ENCODE measurements at places on chromosomes 16 and 17.
A peak's percentile ranks its signal among the peaks of the same experiment; 100 is the strongest.

DNA sequence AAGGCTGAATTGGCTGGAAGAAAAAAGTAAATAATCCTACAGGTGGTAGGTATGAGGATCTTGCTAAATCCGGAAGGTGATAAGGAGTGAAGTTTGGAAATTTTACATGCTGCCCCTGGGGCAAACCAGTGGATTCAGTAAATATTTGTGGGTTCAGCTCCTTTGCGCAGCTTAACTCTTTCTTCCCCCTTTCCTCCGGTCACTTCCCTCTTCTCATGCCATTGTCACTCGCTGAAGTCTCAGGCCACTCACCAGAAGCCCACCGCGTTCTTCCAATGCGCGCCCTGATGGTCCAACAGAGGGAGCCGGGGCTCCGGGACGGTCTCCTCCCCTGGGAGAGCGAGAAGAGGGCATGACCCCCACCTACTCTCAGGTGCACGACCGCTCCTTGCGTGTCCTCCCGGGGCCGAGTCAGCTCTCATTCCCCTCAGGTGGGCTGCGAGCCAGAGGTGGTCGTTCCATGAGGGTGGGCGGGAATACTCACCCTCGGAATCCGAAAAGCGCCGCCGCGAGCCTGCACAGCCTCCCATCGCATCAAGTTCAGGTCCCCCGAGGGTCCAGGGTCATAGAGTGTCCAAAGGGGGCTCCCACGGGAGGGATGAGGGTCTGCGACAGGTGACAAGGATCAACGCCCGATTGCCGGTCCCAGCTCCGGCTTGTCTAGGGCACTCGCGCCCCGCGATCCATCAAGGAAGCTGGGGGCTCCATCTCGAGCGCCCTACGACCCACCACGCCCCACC is 474 bp downstream of the CLN3 start:
- DNase-seq: no peak

DNA sequence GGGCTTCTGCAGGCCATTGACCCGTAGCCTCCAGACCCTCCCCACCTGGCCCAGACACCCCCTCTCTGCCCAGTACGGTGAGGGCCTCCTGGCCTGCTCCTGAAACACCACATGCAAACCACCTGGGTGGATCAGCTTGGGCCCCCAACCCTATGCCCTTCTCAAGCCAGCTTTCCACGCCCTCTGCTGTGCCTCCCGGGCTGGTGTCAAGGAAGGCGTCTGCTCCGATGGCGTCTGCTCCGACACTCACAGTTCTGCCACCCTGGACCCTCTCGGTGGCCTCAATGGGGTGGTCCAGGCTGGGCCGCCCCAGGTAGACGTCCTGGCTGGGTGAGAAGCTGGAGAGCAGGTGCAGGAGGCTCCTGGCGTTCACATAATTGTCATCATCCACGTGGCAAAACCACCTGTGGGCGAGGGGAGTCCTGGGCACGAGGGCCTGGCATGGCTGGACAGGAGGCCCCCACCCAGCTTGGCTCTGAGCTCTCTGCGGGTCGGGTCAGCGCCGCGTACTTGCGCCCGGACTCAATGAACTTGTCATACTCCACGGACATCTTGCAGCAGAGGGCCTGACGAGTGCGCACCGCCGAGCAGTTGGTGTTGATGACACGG is 1.4 kb downstream of the RFNG start:
- no peak for DNase-seq

DNA sequence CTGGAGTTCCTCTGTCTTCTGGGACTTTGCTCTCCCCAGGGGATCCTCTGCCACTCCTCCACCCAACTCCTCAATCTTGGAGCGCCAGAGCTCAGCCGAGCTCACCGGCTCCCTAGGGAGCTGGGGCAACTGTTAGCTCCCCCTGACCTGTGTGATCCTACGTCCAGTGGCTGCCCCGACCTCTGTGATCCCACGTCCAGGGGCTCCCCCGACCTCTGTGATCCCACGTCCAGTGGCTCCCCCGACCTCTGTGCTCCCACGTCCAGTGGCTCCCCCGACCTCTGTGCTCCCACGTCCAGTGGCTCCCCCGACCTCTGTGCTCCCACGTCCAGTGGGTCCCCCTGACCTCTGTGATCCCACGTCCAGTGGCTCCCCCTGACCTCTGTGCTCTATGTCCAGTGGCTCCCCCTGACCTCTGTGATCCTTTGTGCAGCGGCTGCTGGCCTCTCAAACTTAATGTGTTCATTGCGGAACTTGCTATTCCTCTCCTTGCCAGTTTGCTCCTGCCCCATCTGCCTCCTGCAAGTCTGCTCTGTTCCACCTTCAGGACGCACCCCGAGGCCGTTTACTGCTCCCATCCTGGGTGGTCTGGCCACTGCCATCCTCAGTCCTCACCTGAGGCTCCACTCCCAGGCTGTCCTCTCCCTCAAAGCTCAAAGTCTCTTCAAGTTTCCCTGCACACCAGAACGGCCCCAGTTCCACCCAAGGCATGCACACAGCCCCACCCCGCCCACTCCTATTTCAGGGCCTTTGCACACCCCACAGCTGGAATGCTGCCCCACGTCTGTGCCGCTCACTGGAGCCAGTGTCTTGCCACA is 2.8 kb downstream of the VPS9D1 start:
- no peak for DNase-seq

DNA sequence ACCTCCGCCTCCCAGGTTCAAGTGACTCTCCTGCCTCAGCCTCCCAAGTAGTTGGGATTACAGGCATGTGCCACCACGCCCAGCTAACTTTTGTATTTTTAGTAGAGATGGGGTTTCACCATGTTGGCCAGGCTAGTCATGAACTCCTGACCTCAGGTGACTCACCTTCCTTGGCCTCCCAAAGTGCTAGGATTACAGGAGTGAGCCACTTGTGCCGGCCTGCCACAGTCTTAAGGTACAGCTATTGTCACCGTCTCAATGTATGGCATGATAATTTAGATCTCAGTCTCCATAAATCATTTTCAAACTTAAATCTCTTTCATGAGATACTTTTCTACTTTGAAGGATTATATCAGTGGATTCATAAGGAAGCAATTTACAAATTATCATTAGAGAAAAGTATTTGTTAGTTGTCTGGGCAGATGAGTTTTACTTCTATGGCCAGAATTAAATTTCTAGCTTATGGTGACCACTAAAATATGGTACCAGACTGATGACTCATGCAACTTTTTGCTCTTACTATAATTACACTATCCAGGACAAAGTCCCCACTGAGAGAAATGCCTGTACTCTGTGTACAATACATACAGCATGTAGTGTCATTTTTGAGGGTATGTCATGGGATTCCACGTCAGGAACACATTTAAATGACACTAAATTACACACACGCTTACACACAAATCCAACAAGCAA is 1230.3 kb upstream of the GOT2 start:
- no peak for DNase-seq

- DNase-seq: no peak
Observed at GRCh38 chr17:57803021-57803420, 46.8 kb downstream of the MRPS23 start.

DNA sequence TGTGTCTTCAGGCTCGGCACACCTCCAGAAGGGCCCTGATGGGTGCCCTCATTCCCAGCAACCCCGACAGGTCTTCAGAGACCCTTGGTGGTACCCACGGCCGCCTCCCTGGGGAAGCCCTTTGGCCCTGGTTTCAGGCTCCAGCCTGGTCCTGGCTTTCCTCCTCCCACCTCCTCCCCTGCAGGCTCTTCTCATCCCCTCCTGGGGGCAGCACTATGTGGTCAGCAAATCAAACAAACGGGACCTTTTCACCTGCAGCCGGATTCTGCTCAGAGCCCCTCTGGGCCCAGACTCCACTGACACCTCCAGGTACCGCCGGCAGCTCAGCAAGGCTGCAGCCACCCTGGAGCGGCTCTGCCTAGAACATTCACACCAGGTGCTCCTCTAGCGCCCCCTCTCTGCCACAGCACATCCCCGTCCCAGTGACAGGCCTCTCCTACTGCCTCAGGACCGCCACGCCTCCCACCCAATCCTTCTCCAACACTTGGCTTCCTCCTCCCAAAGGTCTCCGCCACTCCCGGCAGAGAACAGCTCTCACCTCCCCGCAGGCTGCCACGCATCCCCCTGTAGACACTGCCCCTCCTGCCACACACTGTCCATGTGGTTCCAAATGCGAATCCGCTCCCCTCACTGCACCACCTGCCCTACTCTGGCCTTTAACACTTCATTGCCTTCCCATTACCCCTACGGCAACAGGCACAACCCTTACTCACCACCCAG is 12.0 kb downstream of the CORO7 start:
- no peak for DNase-seq

DNA sequence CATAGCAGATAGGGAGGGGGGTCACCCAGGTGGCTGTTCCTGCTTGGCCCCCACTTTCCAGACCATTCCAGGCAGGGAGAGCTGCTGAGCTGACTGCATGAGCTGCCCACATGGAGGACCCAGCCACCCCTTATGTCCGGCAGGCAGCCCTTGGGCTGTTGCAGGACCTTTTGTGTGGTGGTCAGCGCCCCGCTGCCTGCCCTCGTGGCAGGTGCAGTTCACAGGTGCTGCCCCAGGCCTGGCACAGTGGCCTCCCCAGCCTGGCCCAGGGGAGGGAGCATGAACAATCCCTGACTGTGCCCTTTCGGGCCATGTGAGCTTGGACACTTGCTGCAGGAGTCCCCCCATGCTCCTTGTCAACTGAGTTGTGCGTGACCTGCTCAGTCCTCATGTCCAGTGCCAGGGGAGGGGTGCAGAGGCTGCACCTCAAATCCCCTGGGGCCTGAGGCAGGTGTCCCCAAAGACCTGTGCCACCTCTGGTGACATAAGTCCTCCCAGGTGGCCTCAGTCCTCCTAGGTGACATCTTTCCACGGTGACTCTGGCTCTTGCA is 8.6 kb downstream of the TBC1D26 start:
- no peak for DNase-seq

DNA sequence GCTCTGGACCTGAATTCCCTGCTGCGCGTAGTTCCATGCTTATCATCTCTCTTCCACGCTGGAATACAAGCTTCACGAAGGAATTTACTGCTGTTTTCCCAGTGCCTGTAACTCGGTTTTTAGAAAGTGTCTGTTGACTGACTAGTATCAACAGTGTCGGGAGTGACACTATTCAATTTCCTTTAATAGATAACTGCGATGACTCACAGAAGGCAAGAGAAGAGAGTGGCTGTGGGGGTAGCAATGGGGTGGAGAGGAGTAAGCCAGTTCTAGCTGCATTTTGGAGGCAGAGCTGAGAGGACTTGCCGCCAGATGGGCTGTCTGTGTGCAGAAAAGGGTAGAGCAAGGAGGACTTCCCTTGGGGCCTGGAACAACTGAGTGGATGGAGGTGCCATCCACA is 25.2 kb downstream of the B4GALNT2 start:
- no peak for DNase-seq

GRCh38 chr17:61322325-61323002 is 77.2 kb upstream of the TBX2 start:
- no peak for DNase-seq

DNA sequence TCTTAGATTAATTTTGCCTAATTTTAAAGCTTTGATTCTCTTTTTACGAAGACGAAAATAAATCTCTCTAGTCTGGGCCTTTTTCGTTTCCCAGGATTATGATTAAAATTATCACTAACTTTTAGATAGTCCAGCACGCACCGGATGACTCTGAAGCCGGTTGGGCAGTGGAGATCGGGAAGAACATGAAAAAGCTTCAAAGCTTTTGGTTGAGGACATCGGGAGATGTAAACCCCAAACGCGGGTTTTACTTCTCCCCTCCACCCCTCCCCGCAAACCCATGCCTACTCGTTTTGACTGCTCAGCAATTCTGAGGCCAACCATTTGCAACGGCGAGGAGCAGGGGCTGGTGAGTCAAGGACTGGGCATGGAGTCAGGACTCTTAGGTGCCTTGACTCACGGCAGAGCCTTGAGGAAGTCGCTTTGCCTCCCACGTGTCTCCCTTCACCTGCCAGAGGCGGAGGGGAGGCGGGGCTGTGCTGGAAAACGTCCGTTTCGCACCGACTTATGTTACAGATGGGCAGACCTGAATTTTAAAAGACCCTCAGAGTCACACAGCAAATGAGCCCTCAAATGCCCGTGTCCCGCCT is 989 bp upstream of the DUSP14 start:
- DNase-seq: peak; percentile 92

- no peak for DNase-seq
Observed at GRCh38 chr16:70601576-70602575, 44.5 kb upstream of the IL34 start.

GRCh38 chr17:39618956-39619785 is 7.6 kb upstream of the PPP1R1B start:
- DNase-seq: no peak

GRCh38 chr16:21100447-21100846 is 50.2 kb downstream of the DNAH3 start:
- DNase-seq: no peak

DNA sequence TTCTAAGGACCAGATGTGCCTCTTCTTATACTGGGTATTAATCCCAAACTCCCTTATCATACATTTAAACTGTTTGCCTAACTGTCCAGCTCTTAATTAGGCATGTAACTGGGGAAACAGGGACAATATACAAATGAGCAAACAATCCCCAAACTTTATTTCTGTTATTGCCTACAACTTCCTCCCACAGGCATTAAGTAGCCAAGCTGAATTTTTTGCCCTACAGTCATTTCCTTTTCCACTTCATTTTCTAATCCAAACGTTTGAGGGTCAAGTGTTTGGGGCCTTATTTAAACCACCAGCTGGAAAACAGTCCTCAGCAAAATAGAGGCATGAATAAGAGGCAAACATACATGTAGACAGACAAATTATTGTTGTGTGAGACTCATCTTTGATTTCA is 77.4 kb upstream of the CCL2 start:
- peak; percentile 10 for DNase-seq

DNA sequence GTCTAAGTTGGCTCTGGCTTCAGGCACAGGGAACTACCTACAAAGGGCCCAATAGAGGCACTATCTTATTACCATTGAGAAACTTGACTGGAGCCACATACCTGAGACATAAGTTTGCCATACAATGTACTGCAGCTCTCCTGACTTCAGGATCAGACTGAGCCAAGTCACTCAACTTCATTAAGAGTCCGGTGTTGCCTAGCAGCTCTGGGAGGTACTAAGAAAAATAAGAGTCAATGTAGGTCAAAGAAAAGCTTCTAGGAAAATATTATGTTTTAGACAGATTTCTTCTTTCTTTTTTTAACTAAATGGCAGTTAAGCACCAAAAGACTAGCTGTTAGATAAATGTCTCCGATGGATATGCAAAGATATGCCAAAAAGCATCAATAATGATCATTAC is 5.7 kb downstream of the HEATR6 start:
- DNase-seq: no peak

- peak; percentile 60 for DNase-seq
Observed at GRCh38 chr17:75832164-75832651, 12.0 kb downstream of the UNC13D start.

DNA sequence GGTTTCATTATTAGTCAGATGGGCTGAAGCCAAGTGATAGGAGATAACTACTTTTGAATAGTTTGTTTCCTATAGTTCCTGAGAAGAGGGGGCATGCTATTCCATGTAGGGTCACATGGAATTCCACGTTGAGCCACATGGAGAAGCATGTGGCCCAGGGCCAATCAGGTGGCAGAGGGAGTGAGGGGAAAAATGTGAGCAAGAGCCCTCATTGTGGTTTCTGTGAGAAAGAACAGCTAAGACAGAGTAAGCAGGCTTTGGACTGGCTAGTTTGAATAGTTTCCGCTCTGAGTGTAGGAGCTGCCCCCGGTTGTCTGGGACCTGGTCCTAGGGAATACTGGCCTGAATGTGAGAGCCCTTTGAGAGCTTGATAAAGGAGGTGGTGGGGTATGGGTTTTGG is 69.9 kb upstream of the CNTNAP4 start:
- no peak for DNase-seq
